ENCODE measurements at places on chromosomes 6 and 20. TPM values are rescaled to one million over a fixed set of nuclear protein-coding genes. Genes with fewer than 3 reads are reported as not detected.

Gene RFX6
- not detected for total RNA-seq

Gene GABRR1
- not detected for total RNA-seq

Gene PRR18
- total RNA-seq, result 0.15 TPM

Gene NKAPL
- total RNA-seq, result 0.30 TPM

Gene MCM8
- total RNA-seq, result 37.0 TPM

Gene C20orf173
- not detected for total RNA-seq

Gene SYCP2
- 3.9 TPM for total RNA-seq

Gene ROMO1
- 136 TPM for total RNA-seq

Gene SPTLC3
- total RNA-seq, result 0.08 TPM

Gene TRIM40
- total RNA-seq, result not detected

Gene NRSN2
- 11.6 TPM for total RNA-seq

Gene GJA1
- 0.06 TPM for total RNA-seq

Gene DOK5
- 4.7 TPM for total RNA-seq

Gene TMEM244
- 0.38 TPM for total RNA-seq

Gene OTOR
- total RNA-seq, result not detected

Gene RBPJL
- total RNA-seq, result not detected

Gene LY6G6F
- total RNA-seq, result not detected

Gene TFAP2D
- total RNA-seq, result not detected

Gene RHAG
- not detected for total RNA-seq

Gene HTR1E
- total RNA-seq, result not detected

Gene AVP
- not detected for total RNA-seq

Gene BEND3
- 8.7 TPM for total RNA-seq
